ENCODE measurements at places on chromosomes 12 and 14.

GRCh38 chr14:71089971-71090370 lies 182.7 kb downstream of the PCNX1 start:
- DNase-seq: peak; percentile 10

DNA sequence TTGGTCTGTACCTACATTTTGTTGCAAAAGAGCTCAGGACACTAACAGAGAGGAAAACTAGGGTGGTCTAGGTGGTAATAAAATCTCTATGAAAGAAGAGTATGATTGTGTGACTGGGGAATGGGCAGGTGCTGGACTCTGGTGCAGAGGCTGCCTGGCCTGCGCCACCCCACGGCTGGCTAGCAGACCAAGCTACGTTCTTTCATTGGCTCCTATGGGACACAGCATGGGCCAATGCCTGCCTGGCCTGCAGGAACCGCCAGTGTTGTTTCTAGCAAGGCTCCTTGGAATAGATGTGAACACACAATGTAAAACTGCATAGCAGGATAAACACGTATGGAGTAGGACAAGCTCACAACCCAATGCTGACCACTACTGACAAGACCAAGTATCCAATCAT lies 51.7 kb upstream of the CORO1C start:
- no peak for DNase-seq

DNA sequence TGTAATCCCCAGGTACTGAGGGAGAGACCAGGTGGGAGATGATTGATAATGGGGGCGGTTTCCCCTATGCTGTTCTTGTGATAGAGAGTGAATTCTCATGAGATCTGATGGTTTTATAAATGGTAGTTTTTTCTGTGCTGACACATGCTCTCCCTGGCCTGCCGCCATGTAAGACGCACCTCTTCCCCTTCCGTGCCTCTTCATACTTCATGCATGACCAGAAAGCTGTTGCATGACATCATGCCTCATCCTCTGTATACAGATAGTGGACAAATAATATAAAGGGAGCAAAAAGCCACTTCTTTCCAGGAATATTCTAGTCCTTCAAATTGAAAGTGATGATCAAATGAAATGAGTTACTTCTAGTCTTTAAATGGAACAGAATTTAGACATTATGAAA lies 47.3 kb upstream of the LRIG3 start:
- no peak for DNase-seq

- DNase-seq: no peak
Observed at GRCh38 chr14:90276646-90277367, 20.5 kb downstream of the PSMC1 start.

DNA sequence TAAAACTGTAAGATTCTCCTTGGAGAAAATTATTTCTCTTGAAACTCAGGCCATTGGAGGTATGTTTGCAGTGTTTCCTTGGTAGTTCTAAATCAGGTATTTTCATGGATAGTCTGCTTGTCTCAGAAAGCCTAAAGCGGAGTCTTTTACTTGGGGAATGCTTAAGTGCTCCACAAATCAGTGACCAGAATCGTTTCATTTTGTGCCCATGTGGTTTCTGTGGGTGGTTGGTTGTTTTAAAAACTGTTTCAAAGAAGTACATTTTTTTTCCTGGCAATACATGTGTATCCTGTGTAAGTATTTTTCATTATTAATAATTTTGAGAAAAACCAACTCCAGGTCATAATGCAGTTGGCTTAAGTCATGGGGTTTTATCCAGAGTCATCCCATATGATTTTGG lies 33.6 kb downstream of the CCDC91 start:
- DNase-seq: no peak

GRCh38 chr12:66047411-66048021 lies 83.0 kb downstream of the LLPH start:
- DNase-seq: no peak

DNA sequence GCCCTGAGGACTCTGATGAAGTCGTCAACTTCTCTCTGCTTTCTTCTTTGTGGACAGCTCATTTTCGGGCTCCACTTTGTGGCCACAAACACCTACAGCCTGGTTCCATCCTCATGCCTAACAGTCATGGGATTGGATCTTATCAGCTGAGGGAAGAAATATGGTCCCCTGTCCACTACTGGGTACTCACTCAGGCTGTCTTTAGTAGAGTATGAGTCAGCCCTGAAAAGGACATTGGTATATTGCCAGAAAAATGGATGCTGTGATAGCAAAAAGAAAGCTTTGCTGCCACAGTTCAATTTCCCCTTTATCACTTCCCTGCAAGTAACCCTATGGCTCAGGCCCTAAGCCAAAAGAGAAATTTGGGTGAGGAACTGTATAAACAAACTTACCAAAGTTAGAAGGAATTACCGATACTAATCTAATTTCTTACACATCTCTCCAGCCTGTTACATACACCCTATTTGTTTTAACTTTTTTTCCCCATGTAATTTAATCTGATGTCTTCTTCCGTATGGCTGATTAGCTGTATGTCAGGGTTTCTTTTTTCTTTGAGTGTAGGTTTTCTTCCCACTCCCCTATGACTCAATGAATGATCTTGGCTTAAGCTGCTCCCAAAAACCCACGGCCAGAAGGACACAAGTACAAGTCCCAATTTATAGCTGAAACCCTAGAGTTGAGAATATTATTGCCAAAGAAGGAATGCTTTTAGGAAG lies 29.1 kb downstream of the MTHFD1 start:
- peak; percentile 16 for DNase-seq

DNA sequence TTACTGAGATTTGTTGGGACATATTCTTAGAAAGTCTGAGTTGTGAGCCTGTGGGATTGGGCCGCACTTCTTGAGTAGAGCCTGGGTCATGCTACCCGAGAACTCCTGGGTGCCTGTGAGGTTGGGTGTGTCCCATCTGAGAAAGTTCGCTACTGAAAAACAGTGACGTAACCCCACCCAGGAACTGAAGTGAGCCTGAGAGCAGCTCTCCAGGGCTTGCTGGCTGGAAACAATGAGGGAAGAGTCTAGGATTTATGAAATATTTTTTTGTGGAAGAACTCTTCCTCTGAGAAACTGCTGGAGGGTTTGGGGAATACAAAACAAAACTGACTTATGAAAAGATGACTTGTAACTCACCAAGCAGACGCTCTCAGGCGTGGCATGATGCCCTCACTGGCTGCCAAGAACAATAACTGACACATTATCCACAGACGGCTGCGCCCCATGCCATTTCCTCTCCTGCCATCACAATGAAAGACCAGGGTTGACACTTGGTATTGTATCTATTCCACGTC lies 69.2 kb downstream of the RASSF3 start:
- DNase-seq: no peak

DNA sequence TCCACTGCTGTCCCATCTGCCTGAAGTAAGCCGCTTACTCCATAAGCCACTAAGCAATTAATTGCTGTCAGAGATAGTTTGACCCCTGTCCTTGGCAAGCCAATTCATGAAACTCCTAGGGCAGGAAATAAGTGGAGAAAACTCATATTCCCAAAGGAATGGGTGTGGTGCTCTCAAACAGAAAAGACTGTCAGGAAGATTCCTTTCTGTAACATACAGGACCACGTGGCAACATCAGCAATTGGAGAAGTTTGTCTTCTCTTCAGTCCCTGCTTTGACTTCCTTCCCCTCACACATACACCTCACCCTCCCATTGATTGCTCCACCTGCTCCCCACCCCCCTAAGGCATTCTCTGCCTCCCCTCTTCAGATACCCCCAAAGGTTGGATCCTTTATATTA lies 36.2 kb upstream of the MDM1 start:
- no peak for DNase-seq

DNA sequence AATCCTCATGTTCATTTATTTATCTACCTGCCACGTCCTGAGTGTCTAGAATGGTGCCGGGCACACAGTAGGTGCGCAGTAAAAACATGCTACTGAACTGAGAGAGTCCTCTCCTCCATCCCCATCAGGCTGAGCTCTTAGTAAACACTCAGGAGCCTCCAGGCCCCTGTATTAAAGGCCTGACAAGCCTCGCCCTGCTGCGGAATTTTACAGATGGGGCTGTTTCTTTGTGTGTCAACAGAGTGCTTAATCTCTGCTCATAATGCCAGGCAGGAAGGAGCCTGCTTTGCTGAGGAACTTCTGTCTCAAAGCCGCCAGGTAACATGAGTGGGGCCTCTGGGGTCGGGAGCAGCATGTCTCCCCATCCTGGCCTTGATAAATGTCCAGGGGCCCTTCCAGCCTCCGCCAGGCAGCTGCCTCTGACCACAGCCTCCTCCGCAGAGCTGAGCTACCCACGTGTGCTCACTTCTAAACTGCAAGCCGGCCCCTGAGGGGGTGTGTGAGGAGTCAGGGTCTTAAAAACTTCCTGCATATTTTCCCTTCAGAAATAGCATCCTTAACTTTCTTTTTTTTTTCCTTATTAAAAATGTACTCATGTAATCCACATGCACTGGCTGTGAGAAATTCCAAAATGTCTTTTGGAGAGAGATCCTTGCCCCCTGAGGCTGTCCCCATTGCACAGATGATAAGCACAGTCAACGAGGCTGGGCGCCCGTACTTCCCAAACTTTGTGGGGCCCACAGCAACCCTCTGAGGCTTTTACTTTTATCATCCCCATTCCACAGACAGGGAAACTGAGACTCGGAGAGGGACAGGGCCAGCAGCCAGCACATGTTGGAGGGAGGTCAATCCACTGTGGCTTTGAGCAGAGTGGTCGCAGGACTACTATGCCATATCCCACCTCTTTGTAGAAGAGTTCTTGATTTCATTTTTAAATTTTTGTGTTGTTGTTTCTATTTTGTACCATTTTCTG lies 116.0 kb upstream of the NCOR2 start:
- DNase-seq: no peak

DNA sequence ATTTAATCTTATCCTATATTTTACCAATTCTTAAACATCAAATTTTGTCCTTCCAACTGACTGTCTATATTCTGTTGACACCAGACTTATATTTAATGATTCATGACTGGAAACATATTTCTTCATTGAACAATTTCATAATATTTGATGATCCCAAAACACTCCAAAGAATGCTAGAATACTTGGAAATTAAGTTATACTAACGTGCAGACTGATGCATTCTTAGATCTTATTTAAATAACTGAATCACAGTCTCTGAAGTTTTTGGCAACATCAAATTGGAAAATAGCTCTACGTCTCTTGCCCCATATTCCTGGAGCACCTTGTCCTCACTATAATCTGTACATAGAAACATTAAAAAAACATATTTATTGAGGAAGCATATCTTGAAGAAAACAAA lies 127.4 kb downstream of the HMGA2 start:
- DNase-seq: no peak

DNA sequence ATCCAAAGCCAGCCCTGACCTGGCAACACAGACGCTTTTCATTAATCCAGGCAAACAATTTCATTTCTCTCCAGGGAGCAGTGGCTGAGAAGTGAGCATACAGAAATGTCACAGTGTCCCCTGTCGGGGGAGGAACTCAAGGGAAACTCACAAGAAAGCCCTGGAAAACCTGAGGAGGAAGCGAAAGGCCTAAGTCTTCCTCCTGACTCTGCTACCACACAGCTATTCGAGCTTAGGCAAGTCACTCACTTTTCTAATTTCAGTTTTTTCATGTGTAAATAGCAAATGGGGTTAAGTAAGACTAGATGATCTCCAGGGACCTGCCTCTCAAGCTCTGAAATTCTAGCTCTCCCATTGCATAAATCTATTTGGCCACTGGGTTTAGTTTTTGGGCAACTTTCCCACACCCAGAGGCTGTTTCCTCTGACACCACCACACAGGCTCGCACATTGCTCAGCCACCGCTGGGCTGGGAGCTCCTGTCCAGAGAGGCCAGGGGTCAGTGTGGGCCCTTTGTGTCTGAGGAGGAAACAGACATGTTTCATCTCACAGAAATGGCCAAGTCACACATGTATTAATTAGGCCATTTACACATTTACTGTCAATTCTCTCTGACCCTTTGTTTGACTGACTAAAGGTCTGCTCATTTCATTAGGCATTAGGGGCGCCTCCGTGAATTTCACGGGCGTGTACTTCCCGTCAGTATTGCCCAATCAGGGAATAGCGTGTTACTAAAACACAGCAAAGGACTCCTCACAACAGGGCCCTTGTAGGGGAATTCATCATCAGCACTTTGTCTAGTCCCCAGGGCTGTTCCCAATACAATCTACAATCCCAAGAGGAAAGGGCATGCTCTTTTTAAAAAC lies 9.8 kb upstream of the PNMA1 start:
- DNase-seq: peak; percentile 67
